ENCODE measurements at places on chromosomes 16 and 17.

- no peak for DNase-seq
These were observed 13.0 kb downstream of the CA10 start for GRCh38 chr17:52145476-52145875.

DNA sequence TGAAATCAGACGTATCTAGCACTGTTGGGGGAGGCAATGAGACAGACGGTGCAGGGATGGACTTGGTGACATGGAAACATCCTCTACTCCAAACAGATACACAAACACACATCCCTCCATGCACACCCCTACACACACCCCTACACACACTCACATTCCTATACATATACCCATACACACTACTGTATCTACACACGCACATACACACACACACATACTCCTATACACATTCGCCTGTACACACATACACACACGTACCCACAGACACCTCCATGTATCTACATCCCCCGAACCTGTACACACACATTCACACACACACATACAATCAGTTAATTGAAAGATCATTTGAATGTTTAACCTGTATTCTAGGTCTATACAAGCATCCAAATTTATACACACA lies 53.5 kb downstream of the MAF start:
- no peak for DNase-seq

GRCh38 chr17:79793924-79794304 lies 3.0 kb downstream of the CBX8 start:
- DNase-seq: no peak

DNA sequence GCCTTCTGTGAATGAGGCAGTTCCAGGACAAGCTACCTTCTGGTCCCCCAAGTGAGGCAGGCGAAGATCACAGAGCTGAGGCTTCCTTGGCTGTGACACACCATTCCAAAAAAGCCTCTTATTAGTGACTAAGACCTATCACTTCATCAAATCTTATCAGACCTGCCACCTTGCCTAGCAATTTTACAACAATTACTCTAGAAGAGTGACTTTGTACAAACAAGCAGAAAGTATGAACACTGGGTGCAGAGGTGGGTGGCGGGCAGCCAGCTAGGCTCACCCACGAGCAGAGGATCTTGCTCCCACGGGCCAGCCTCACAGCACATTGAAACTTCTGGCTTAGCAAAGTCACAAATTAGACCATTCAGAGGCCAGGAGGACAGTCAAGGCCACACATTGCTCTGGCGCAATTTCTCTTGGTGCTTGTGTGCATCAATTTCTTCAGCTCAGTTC lies 2.2 kb upstream of the ICAM2 start:
- peak; percentile 68 for DNase-seq

GRCh38 chr17:75468779-75469373 lies 12.4 kb downstream of the TMEM94 start:
- no peak for DNase-seq

GRCh38 chr17:46831573-46832330 lies 13.3 kb upstream of the WNT3 start:
- no peak for DNase-seq

DNA sequence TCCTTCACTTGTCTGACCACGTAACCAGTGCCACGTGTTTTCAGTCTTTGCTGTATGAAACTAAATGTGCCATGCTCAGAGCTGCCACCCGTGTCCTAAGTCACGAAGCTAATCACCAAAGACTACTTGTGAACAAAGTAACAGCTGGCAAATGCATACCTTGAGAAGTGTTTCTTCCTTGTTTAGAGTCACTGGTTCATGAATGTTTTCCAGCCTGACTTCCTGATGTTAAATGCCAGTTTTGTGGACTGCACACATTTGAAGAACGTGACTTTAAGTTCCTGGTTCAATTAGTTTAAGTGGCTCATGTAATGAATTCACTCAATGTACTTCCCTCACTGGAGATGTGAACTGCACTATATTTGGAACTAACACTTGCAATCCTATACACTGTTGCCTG lies 19.9 kb upstream of the KPNB1 start:
- DNase-seq: no peak

DNA sequence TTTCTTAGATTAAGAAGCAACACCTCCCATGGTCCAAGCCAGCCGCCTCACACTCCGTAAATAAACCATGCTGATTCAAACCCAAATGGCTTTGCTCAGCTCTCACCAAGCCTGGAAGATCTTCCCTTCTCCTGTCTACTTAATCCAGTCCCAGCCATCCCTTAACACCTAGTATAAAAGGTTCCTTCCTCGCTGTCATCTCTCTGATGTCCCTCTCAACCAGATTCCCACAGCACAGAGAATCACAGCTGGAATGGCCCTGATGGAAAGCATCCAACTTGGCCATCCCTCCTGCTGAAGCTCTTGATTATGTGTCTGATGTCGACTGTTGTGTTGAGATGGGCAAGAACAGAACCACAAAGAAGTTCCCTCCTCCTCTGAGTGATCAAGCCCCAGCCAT lies 50.6 kb upstream of the ADCY9 start:
- DNase-seq: no peak

- DNase-seq: no peak
These were observed 3.7 kb downstream of the CCNF start for GRCh38 chr16:2432801-2433505.

GRCh38 chr16:19881028-19881427 lies 3.6 kb downstream of the GPRC5B start:
- DNase-seq: no peak

DNA sequence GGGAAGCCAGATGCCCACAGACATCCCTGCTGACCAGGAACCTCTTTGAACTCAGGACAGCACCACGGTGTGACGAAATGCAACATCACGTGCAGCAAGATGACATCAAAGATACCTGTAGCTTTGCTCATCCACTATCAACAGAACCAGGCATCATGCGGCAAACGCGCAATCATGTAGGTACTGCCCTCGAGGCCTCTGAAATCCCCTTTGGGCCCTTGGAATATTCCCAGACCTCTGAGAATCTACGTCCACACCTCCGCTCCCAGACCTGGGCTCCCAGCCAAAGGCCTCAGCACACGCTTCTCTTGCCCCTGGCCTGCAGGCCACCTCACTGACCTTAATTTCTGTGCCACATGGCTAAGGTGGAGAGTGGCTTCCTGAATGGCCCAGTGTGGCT lies 7.3 kb downstream of the CX3CL1 start:
- no peak for DNase-seq

DNA sequence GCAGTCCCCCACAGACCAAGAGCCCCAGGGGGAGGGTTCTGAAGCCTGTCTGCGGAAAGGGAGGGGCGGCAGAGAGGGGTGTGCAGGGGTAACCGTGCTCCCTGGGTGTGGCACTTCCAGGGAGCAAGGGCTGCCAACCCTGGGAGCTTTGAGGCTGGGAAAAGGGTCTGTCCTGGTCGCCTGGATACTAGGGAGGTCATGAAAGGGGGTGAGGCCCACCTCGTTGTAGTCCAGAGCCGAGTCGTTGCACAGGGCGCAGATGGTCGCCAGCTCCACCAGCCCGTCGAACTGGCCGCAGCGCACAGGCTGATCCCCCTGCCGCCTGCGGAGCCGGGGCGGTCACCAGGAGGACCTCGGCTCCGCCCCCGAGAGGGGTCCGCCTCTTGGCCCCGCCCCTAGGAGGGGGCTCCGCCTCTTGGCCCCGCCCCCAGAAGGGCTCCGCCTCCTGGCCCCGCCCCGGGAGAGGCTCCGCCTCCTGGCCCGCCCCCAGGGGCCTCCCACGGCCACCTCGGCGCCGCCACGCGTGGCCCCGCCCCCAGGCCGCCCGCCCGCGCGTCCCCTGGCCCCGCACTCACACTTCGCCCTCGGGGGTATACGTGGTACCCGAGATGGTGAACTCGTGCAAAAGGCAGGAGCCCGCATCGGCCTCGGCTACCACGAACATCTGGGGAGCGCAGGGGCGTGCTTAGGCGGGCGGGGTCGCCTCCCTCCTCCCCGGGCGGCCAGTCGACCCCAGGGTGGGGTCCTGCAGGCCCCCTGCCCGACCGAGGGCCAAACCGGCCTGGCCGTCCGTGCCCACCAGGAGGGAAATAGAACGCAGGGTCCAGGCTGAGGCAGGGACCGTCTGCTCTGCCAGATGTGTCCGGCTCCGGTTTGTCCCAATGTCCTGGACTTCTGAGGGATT lies 19.5 kb downstream of the ATP2A3 start:
- peak; percentile 54 for DNase-seq

GRCh38 chr17:10294180-10294579 lies 78.6 kb downstream of the MYH13 start:
- no peak for DNase-seq

DNA sequence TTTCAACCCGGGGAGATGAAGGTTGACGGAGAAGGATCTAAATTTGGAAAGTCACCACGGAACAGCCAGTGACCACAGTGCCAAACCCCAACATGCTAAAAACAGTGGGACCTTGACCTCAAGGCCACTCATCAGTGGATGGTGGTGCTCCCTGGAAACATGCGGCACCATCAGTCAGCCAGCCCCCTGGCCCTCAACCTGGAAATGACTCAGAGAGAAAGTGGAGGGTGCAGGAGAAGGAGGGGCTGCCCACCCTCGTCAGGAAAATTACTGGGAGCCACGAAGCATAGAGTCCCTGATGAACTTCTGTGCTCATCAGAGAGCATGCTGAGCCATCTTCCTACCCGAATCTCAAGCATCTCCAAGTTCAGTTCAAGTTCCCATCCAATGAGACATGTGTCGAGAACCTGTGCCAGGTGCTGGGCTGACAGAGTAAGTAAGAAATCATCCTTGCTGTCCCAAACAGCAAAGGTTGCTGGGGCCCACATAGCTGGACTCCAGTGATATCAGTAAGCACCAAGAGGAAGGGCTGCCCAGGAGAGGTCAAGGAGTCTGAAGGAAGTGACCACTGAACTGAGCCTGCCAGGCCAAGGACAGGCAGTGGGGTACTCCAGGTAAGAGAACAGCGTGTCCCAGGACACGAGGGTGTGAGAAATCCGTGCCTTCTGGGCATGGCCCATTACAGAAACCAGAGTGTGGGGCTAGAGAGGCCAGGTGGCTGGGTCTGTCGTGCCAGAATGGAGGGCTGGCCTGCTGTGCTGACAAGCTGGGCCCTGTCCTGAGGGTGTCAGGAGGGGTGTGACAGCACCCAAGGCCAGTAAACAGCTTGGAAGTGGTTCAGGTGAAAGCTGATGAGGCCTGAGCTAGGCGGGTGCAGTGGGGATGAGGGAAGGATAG lies 5.2 kb downstream of the PECAM1 start:
- DNase-seq: no peak

DNA sequence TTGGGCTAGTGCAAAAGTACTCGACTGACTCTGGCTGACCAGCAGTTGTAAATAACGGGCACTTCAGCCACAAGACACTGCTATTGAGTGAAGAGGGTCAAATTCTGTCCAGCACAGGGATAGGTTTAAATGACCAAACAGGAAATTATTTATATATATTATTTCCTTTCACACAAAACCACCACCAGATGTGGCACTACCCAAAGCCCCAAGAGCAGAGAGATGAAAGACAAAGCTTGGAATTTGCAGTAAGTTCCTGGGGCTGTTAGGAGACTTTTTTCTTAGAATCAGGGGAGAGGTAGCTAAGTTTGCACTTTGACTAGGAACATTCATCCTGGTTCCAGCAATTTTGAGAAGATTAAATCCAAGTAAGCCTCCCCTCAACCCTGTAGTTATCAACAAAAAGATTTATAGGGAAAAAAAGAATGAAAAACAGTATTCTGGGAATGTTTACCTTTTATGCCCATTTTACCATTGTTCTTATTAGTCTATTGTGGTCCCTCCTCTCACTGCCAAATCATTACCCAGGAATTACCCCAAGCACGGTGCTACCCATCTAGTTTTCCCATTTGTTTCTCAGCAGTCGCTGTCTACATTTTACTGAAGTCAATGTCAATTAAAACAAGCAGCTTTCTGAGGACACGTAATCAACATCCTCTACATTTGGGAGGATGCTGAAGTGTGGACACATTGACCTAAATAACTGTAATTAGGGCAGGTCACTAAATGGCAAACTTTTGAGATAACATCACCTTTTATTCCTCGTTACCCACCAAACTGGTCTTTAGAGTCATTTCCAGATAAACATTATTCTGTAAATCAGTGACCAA lies 43.5 kb downstream of the GRB7 start:
- DNase-seq: peak; percentile 22

Data from hematopoietic multipotent progenitor cell treated with erythropoietin and hydrocortisone succinate and interleukin-3 and kit ligand, for 6 days (in vitro differentiated cells).